ENCODE measurements at places on chromosomes 16 and 17. TPM values are rescaled to one million over a fixed set of nuclear protein-coding genes. Genes with fewer than 3 reads are reported as not detected.

Gene MKS1
- total RNA-seq = 10.4 TPM

Gene HBA1
- total RNA-seq = not detected

Gene METTL23
- total RNA-seq = 25.5 TPM

Gene NEUROD2
- total RNA-seq = not detected

Gene LYRM9
- 17.5 TPM for total RNA-seq

Gene NRN1L
- total RNA-seq = not detected

Gene NOG
- total RNA-seq = 0.77 TPM

Gene USH1G
- total RNA-seq = not detected

Gene KRT15
- total RNA-seq = 3.5 TPM

Gene ZNF287
- 4.0 TPM for total RNA-seq

Gene SALL1
- under 0.01 TPM for total RNA-seq

Gene SAMD14
- total RNA-seq = 1.5 TPM

Gene NPW
- total RNA-seq = 0.58 TPM

Gene PRR29
- total RNA-seq = 0.85 TPM

Gene VMO1
- total RNA-seq = not detected

Gene KRT23
- not detected for total RNA-seq

Gene SLC5A10
- total RNA-seq = not detected

Gene HS3ST3B1
- total RNA-seq = 12.1 TPM

Gene TUBG1
- total RNA-seq = 20.3 TPM

Gene FDXR
- total RNA-seq = 31.4 TPM

Gene RFFL
- total RNA-seq = 13.4 TPM

Gene CRYBA1
- total RNA-seq = not detected

Gene TBX2
- 64.0 TPM for total RNA-seq

Gene STX1B
- 0.19 TPM for total RNA-seq

Gene PIK3R6
- 0.38 TPM for total RNA-seq

Gene MYL4
- total RNA-seq = 0.77 TPM

Gene IGSF6
- total RNA-seq = not detected

Gene ADORA2B
- 62.0 TPM for total RNA-seq

Gene STRADA
- 14.4 TPM for total RNA-seq

Gene EXOSC6
- 46.0 TPM for total RNA-seq

Gene KRT25
- total RNA-seq = not detected

Gene CCL1
- not detected for total RNA-seq

Gene DUSP3
- 73.6 TPM for total RNA-seq

Gene APOBR
- total RNA-seq = not detected

Gene SDK2
- 0.28 TPM for total RNA-seq

Gene EME1
- 3.7 TPM for total RNA-seq

Gene PNMT
- total RNA-seq = not detected

Gene KRTAP9-2
- not detected for total RNA-seq

Gene ABCC12
- total RNA-seq = 0.19 TPM

Gene C16orf89
- 1.1 TPM for total RNA-seq

Gene SKAP1
- not detected for total RNA-seq

Gene ZSCAN10
- total RNA-seq = not detected

Gene LRRC46
- total RNA-seq = 0.19 TPM

Gene CACNG5
- not detected for total RNA-seq

Gene RNF43
- 0.28 TPM for total RNA-seq

Gene TAT
- not detected for total RNA-seq

Gene RGS11
- 2.3 TPM for total RNA-seq

Gene CCDC200
- total RNA-seq = not detected

Gene TMEM100
- total RNA-seq = 2.7 TPM

Gene WFDC1
- 3.3 TPM for total RNA-seq

Gene EPX
- not detected for total RNA-seq

Gene C16orf96
- under 0.01 TPM for total RNA-seq

Gene KRT36
- total RNA-seq = not detected

Gene KRTAP2-3
- under 0.01 TPM for total RNA-seq

Gene ALOX12
- not detected for total RNA-seq

Gene PIRT
- not detected for total RNA-seq
